ENCODE measurements at places on chromosomes 3 and 15.
A peak's percentile ranks its signal among the peaks of the same experiment; 100 is the strongest.

GRCh38 chr3:167409611-167410010, 29.5 kb upstream of the ZBBX start:
- no peak for DNase-seq

- DNase-seq, result no peak
Observed at GRCh38 chr3:188744166-188744565, 427.6 kb upstream of the TPRG1 start.

- no peak for DNase-seq
Observed at GRCh38 chr15:63006032-63006878, 36.3 kb upstream of the TPM1 start.

GRCh38 chr15:65870889-65871533, 1.7 kb downstream of the RAB11A start:
- DNase-seq, result peak; percentile 25

DNA sequence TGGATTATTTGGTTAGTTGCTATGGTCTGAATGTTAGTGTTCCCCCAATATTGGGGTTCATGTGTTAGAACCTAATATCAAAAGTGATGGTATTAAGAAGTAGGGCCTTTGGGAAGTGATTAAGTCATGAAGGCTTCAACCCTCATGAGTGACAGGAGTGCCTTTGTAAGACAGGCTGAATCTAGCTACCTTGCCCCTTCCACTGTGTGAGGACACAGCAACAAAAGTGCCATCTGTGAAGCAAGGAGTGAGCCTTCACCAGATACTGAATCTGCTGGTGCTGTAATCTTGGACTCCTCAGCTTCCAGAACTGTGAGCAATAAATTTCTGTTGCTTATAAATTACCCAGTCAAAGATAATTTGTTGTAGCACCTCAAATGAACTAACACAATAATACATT, 22.6 kb upstream of the SATB1 start:
- DNase-seq, result no peak

DNA sequence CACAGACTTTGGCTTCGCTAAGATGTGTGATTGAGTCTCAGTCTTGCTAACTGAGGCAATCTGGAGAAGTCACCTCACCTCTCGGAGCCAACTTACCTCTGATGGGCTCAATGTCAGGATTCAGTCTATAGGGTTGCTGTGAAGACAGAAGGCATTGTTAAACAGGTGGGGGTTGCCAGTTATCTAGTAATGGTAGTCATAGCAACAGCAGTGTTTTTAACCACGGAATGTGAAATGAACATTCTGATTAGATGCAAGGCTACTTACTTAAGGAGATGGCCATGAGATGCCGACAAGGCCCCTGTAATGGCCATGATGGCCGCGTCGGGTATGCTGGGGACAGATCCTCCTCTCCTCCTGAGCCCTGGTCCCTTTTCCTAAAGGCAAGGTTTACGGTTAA, 243.1 kb downstream of the GABRG3 start:
- no peak for DNase-seq

GRCh38 chr3:113894927-113895326, 52.9 kb upstream of the ZDHHC23 start:
- no peak for DNase-seq

GRCh38 chr15:64875641-64876223, 34.0 kb downstream of the PLEKHO2 start:
- DNase-seq, result no peak

GRCh38 chr3:169699070-169699469, 35.6 kb upstream of the MECOM start:
- no peak for DNase-seq

DNA sequence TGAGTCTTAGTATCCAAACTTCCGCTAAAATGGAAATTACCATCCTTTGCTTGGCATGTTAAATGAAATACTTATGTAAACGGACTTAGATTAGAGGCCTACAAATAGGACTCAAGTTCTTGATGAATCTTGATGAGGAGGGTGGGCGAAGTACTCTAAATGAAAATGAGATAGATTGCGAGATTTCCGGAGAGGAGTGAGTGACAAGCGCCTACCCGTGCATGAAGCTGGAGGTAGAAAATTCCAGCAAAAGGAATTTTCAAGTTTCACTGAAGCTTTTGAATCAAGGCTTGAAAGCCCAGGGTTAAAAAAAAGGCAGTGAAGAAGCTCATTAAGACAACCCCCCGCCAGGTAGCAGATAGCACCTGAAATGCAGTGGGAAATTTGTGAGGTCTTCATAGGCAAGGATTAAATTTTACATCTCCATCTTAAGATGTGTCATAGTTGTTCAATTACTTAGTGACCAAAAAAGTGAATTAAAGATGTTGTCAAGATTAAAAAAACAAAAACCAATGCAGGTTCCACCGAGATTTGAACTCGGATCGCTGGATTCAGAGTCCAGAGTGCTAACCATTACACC, 655 bp upstream of the RAB11A start:
- no peak for DNase-seq

- no peak for DNase-seq
Observed at GRCh38 chr3:72891053-72891855, 3.4 kb downstream of the GXYLT2 start.

DNA sequence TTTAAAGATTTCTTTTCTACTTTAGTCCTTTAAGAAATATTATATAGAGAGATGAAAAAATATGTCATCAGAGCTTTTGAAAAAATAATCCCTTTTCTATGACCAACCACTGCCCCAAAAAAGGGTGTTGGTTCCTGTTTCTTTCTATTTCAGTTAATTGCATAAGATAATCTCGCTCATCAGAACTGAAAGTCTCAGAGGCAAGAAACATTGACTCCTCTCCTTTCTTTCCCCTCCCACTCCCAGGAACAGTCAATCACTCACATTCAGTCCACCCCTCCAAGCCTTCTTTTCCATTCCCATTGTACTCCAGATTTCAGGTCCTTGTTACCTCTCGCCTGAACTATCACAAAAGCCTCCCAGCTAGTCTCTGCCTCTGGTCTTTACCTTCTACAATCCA, 153.7 kb upstream of the ABI3BP start:
- DNase-seq, result no peak

Data from HEK293T (cell line).